ENCODE measurements at places on chromosomes 4 and X. TPM values are rescaled to one million over a fixed set of nuclear protein-coding genes. Genes with fewer than 3 reads are reported as not detected.

DNA sequence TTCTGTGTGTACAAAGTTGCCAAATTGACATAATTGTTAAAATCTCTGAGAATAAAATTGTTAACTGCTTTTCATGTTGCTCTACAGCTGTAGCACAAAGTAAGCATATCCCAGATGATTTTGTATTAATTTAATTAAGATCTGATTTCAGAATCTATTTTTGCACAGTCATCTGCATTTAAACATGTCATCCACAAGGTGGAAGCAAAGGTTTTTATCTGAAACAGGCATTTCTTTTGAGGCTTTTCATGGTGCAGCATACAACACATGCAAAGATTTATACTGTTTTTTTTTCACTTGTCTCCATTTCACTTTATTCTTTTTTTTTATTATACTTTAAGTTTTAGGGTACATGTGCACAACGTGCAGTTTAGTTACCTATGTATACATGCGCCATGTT is 51.2 kb downstream of the GC start:
- no peak for DNase-seq

DNA sequence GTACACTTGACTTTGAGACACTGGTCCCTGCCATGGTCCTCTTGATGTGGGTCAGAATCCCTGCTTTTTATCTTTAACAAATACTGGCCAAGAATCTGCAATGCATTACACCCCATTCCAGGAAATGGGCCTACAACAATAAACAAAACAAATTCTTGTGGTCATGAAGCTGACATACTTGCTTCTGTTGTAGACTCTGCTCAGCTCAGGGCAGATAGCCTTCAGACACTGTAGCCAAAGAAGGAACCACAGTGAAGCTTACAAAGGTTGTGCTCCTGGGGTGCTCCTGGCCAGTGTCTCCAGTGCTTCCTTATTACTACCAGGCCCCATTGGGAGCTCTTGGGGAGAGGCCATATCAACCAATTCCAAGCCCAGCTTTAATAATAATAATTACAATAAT is 21.8 kb downstream of the KIAA1210 start:
- no peak for DNase-seq

GRCh38 chr4:186676531-186677161 is 47.0 kb downstream of the FAT1 start:
- DNase-seq, result no peak

- peak; percentile 7 for DNase-seq
Measured at GRCh38 chr4:146522869-146523205, 1.1 kb upstream of the SLC10A7 start.

DNA sequence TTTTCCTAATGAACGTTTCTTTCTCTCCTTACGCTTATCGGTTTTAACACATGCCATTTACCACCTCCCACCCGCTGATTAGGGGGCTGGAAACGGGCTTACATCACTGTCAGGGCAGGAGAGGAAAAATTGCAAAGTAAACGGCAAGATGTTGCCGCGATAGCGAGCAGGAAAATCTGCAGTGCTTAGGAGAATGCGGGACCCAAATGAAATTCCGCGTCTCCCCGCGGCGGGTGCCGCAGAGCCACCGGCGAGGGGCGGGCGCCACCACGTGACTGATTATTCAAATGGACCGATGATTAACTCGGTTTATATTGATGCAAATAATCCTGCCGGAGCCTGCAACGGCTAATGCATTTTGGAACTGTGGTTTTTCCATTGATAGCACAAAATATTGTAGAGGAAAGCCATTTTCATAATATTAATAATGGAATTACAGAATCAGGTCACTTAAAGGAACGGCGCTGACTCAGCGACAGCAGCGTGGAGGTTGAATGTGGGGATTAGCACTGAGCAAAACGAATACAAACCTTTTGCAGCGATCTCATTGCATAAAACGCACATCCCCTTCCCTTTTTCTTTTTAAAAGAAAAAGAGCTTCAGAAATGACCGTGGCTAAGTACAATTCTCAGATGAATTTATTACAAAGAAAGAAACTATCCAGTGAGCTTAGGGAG is 224.2 kb downstream of the STIM2 start:
- no peak for DNase-seq

GRCh38 chr4:39295784-39296183 is 70.4 kb downstream of the RFC1 start:
- DNase-seq, result no peak

DNA sequence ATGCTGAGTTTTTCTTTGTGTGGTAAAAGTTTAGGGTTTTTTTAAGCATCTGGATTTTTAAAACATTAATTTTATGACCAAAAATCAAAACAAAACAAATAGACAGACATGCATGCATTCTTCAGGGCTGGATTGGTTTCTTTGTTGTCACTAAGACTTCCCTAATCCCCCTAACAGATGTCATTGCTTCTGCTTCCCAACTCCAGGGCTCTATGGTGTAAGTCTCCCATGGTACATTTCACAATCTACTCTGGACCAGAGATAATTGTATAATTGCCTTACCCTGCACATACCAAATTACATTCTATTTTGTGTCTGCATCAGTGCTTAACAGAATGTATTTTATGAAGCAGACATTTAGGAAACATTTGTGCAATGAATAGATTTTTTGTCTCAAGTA is 529.1 kb upstream of the SMIM31 start:
- DNase-seq, result no peak

The MAGEE2 gene
- 0.69 TPM for polyA plus RNA-seq
